Fibroblast of skin of scalp (primary cell): ENCODE measurements at places on chromosomes 5 and 9.

DNA sequence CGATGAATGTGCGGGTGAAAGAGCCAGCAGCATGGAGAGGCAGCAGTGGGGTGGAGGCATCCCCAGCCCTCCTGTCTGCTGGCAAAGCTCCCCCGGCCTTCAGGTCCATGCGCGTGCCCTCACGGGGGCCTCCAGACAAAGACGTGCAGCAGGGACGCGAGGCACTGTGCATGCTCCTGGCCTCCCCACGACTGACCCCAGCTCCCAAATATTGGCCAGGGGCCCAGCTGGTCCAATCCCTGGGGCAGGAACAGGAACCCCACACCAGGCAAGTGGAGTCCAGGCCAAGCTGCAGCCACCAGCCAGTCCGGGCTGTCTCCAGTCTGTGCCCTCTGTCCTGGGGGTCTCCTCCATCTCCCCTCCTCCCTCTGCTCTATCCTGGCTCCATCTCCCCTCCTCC, 33.5 kb upstream of the LRRC14B start:
- no peak for DNase-seq

GRCh38 chr9:68895741-68896478, 118.0 kb downstream of the PRKACG start:
- peak; percentile 10 for DNase-seq

- DNase-seq, result no peak
These were observed 1.1 kb upstream of the S1PR3 start for GRCh38 chr9:88990041-88990728.

DNA sequence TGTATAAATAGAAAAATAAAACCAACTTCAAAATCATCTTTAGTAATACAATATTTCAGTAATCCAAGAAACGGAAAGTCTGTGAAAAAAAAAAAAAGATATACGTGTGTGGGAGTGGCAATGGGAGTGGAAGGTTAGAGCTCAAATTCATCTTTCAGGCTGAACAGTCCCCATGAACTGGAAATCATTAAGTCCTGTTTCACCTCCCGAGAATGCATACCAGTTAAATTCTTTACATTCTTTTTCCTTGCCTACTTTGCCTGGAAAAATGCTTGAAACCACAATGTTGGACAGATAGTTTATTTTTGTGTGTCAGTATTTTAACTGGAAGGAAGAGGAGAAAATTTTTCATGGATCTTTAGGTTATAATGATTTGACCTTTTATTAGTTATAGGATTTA, 166.8 kb downstream of the MUSK start:
- DNase-seq, result peak; percentile 95

DNA sequence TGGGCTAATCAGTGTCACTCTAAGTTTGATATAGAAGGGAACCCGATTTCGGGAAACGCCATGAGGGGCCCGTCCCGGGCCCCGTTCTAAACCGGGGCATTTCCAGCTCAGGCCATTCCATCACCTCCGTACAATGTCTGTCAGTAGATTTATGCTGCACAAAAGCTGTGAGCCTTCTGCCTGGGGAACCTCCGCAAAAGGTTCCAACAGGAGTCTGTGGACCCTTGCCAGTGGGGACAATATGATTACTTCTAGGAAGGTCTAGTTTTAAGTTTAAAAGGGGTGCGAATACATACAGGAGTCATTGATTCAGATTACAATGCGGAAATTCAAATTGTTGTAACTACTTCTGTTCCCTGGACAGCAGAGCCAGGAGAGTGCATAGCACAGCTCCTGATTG, 57.6 kb downstream of the RAPGEF1 start:
- DNase-seq, result no peak

GRCh38 chr5:32726086-32726557, 15.0 kb downstream of the NPR3 start:
- DNase-seq, result no peak

DNA sequence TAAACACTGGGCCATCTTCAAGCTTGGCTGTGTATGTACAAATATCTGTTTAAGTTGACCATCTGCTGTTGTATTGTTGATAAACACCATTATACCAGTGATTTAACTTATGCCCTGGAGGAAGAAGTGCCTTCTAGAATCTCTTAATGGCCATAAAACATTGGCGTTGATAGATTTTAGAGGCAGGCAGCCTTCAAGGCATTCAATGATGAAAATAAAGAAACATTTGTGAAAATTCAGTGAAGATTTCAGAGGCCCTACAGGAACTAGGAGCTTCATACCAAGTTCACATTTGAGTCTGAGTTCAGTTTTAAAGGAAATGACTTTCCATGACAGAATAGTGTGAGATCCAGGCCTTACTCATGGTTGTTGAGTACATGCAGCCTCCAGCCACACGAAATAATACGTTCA, 52.2 kb downstream of the MAP1B start:
- DNase-seq, result no peak

GRCh38 chr5:171074747-171075146, 212.9 kb downstream of the RANBP17 start:
- DNase-seq, result no peak
